ENCODE measurements at places on chromosomes 11 and 22.

- no peak for DNase-seq
Measured at GRCh38 chr11:76987203-76987602, 47.0 kb upstream of the B3GNT6 start.

DNA sequence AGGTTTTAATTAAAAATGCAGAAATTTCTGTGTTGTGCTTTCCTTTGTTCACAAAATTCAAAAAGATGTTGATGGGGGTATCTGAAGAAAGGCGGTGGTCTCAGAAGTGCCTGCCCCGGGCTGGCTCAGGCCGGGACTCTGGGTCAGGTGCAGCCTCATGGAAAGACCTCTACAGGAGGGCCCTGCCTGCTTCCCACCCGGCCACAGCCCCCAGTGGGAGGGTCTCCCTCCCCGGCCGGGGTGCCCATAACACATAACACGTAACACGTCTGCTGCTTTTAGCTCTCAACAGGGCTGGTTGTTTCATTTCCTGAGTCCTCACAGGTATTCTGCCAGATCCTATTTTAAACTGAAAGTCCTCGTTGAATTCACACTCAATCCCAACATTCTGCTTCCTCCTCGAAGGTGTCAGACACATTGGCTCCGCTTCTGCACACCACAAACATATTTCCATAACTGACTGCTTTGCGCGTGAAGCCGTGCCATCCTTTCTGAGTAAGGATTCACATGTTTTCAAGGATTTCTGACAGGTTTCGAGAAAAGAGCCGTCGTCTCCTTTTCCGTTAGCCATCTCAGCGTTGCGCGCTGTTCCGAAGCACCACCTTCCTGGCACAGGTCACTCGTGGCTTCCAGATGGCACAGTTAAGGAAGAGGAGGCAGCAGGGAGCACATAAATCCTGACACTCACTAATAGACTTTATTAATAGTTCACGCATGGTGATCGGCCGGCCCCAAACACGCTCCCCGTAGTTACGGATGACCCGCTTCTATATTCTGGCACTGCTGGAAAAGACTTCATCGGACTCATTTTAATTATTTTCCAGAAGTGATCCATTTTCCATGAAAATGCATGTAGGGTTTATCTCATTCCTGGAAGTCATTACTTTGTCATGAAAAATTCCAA lies 569.3 kb downstream of the BRD1 start:
- DNase-seq = no peak

DNA sequence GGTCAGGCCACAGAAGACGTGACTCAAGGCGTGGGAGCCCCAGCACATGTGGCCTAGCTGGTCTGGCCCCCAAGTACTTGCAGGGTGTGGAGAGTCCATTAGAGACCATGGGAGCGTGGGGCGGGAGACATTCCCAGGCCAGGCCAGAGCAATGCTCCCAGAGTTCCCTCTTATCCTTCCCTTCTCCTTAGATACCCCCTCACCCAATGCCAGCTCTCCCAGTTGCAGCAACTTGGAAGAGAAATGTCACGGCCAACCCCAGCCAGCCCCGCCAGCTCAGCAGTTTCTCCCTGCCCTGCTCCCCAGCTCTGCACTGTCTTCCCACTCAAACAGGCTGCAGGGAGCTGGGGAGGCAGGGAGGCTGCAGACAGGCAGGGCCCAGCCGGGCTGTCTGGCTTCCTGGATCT lies 65.4 kb upstream of the TSPAN18 start:
- DNase-seq = no peak

DNA sequence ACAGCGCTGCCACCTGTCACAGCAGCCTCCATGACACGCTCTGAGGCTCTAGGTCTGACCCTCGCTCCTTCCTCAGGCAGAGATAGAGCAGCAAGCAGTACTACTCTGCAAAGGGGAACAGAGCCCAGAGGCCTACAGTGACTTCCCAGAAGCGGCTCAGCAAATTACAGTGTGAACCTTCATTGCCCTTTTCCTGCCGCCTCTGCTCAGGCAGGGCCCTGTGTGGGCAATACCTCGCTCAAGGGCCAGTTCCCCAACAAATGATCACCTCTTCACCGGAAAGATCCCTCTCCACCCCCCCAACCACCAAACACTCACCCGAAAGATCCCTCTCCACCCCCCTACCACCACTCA lies 12.3 kb downstream of the KIAA0930 start:
- no peak for DNase-seq

- DNase-seq = no peak
Measured at GRCh38 chr11:112658431-112658878, 302.8 kb upstream of the NCAM1 start.

- no peak for DNase-seq
Measured at GRCh38 chr22:33049119-33049729, 9.0 kb downstream of the SYN3 start.

Data from SIG-M5 (cell line).